ENCODE measurements at places on chromosomes 11 and 22. TPM values are rescaled to one million over a fixed set of nuclear protein-coding genes. Genes with fewer than 3 reads are reported as not detected.

The NPAT gene
- 22.1 TPM for polyA plus RNA-seq

The CAPN1 gene
- 85.1 TPM for polyA plus RNA-seq

The EP300 gene
- 78.0 TPM for polyA plus RNA-seq

The ACTN3 gene
- polyA plus RNA-seq: not detected

The PLA2G3 gene
- 0.08 TPM for polyA plus RNA-seq

The TRIM51 gene
- polyA plus RNA-seq: not detected

The NXPE2 gene
- 0.31 TPM for polyA plus RNA-seq

The KIRREL3 gene
- 1.8 TPM for polyA plus RNA-seq

Data from left lung (tissue), 14 donors.